Stimulated activated CD8-positive, alpha-beta memory T cell treated with anti-CD3 and anti-CD28 coated beads, Interleukin-2, amount 100 ng/mL, for 48 hours (primary cell): ENCODE measurements at places on chromosomes 2 and 18.

- DNase-seq, result no peak
Measured at GRCh38 chr2:236137066-236137465, 31.1 kb downstream of the GBX2 start.

GRCh38 chr2:76464310-76464709, 753.6 kb upstream of the GCFC2 start:
- no peak for DNase-seq

- no peak for DNase-seq
Measured at GRCh38 chr2:238039151-238039550, 21.6 kb upstream of the SCLY start.

GRCh38 chr2:214184461-214184860, 226.4 kb upstream of the VWC2L start:
- no peak for DNase-seq

DNA sequence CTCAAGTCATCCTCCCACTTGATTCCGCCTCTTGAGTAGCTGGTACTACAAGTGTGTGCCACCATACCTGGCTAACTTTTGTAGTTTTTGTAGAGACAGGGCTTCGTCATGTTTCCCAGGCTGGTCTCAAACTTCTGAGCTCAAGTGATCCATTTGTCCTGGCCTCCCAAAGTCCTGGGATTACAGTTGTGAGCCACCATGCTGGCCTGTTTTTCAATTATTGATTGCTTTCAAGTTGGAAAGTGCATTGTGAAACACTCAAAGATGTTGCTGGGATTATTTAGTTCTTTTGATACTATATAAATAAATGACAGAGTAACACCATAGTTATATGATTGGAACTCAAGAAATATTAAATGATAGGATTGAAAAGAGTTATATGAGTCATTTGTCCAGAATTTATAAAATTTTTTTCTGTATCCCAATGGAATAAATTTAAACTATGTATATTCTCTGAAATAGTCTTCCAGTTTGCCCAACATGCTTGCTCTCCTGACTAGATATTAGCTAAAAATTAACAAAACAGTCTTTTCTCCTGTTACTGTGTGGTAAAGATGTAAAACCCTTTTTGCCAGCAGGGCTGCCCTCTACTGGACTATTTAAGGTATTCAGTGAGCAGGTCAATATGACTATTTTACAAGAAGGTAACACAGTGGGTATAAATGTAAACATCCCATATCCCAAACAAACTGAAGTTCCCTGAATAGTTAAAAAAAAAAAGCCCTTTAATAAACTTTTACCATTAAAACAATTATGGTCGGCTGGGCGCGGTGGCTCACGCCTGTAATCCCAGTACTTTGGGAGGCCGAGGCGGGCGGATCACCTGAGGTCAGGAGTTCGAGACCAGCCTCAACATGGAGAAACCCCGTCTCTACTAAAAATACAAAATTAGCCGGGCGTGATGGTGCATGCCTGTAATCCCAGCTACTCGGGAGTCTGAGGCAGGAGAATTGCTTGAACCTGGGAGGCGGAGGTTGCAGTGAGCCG, 42.7 kb downstream of the ACSL3 start:
- DNase-seq, result no peak

DNA sequence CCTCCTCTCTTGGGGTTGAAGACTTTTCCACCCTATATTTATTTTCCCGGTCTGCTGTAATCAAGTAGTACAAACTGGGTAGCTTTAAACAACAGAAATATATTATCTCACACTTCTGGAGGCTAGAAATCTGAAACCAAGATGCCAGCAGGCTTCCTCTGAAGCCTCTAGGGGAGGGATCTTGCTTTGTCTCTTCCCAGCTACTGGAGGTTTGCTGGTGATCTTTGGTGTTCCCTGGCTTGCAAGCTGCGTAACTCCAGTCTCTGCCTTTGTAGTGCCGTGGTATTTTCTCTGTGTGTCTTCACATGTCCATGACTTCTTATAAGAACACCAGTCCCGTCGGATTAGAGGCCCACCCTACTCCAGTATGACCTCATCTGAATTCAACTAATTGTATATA, 44.4 kb downstream of the MYO3B start:
- no peak for DNase-seq

GRCh38 chr2:1907291-1907690, 163.0 kb upstream of the PXDN start:
- DNase-seq, result no peak

DNA sequence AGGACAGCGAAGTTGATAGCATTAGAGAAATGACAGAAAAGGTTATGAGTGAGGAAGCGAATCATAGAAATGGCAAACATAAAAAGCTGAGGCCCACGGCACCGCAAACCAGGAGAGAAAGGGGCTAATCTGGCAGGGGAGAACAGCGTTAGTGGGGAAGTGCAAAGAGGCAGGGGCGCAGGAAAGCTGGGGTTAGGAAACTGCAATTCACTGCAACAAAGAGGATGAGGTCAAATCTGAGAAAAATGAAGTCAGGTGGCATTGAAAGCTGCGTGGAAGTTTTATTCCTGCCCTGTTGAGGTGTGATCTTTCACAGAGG, 653 bp upstream of the ABI2 start:
- DNase-seq, result no peak

- peak; percentile 57 for DNase-seq
Measured at GRCh38 chr2:54673501-54673998, 49.9 kb upstream of the EML6 start.

DNA sequence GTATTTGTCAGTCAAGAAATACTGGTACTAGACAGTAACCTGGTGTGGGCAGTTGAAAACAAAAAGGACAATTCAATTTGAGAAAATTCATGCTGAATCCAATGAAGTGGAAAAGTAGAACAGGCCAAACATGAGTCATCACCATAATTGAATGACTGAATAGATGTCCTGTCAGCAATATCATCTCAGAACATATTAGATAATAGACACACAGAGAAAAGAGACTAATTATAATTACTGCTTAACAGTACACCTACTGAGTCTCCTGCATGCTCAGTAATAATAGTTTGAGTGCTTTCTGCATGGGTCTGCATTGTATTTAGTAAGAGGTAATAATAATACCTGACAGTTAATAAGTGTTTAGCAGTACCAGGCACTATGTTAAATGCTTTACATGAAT, 138.6 kb upstream of the ZC3H15 start:
- DNase-seq, result no peak

DNA sequence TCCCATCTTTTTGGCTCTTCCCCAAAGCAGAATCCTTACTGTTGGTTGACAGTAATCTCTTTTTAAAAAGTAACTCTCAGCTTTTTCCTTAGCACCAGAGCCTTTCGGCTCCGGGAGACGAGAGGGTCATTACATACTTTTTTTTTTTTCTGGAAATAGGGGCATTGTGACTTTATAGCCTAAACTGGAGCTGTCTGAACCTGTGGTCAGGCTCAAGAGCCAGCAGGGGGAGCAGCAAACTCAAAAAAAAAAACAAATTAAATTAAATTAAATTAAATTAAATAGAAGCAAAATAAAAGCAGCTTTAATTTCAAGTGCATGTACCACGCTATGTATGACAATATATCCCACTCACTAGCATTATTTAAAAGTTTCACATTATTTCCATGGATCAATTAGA, 156.6 kb downstream of the DTNA start:
- no peak for DNase-seq

DNA sequence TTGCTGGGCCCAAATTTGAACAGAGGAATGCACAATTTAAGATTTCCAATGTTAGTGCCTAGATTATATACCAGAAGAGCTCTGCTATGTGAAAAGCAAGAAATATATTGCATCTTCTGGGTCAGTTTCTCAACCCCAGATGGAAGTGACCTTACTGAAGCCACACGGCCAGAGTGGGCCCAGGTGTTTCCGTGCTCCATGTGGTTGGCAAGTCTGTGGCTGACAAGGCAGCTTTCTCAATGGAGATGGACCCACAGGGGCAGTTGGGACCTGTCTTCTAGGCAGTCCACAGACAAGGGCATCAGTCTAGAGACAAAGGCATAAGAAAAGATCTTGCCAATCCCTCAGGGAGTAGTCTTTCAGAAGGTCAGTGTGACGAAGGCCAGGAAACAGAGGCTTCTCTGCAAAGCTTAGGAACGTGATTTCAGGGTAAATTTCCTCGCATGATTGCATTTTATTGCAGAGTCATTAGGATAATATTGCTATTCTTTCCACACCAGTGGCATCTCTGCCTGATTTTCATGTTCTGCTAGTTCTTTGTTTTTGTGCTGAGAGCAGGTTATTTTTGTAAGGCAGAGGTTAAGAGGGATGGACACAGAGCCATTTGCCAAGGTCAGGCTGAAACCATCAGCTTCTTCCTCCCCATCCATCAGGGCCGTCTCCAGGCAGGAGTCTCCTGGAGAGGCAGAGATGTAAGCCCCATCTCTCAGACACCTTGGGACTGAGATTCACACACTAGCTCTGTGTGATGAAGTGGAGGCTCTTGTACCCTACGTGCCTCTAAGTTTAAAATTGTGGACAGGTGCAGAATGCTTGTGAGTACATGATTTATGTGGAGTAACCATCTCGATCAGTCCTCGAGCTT, 202.1 kb downstream of the ANKRD30B start:
- no peak for DNase-seq

DNA sequence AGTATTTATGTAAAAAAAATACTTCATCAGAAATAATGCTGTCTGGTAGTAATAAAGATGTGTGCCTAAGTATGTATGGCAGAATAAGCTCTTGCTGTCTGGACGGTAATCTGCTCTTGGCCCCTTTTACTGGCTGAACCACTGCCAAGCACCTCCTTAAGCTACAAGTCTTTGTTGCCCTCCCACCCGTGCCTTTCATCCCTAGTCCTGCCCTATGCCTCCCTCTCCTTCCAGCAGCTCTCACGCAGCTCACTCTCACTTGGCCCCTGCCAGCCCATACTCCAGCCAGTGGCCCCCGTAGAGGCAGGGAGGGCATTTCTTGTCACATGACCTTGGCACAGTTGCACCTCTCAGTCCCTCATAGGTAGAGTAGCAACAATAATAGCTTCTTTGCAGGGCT, 54.5 kb upstream of the NPAS2 start:
- no peak for DNase-seq

- no peak for DNase-seq
Measured at GRCh38 chr18:66972681-66973080, 368.8 kb upstream of the CDH19 start.

GRCh38 chr2:222877556-222878300, 16.9 kb downstream of the ACSL3 start:
- DNase-seq, result no peak

DNA sequence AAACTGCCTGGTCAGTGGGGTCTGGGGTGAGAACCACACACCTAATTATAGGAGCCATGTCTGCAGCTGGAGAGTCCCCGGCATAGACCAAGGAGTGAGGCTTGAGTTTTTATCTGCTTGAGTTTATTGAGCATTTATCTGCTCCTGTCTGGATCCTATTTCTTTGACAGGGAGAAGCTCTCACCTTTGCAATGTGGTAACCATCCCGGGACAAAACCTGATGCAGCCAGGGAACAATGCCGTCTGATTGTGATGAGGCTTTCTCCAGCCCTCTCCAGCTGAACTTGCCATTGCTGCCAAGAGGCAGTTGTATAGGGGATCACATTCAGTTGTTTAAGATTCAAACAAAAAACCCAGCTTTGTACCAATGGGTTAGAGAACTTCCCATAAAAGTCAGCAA, 324.4 kb downstream of the TSN start:
- DNase-seq, result no peak

DNA sequence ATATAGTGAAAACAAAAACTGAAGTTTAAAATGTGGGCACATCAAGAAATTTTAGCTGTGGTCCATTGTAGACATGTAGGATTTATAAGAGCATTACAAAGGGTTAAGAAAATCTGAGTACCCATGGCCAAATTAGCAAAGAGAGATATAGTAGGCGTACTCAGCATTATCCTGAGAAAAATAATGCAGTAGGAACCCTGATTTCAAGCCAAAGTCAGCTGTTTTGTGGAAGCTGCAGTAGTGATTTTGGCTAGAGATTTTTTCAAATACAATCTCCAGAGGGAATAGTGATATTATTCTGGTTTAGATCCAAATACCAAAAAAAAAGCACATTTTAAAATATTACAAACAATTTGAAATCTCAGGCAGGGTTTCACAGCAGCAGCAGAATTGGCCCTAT, 450.9 kb downstream of the FBXO15 start:
- DNase-seq, result no peak

GRCh38 chr2:208358758-208359631, 47.6 kb upstream of the PTH2R start:
- DNase-seq, result no peak

DNA sequence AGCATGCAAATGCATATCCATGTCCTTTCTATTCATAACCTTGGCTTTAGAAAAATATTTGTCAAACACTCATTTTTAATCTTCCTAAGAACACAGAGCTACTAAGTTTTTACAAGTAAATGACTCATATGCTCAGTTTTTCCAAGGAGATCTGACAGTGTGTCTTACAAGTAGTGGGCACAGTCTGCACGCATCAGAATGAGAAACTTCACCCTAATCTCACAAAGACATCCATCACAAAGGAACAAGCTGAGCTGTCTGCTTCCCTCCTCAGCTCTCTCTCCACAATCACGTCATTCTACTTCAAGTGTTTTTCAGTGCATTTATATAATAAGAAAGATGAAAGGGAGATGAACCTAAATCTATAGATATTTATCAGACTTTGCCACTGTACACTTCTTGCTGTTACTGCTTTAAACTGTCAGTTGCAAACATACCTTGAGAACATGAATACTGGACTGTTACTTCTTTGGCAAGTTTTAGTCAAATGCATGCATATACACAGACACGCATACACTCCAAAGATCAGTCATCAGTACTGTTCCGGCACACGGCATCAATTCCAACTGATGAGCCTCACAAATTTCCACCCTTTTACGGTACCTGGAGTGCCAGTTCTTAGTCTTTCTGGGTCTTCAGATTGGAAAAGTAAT, 75.7 kb downstream of the RBMS1 start:
- no peak for DNase-seq

DNA sequence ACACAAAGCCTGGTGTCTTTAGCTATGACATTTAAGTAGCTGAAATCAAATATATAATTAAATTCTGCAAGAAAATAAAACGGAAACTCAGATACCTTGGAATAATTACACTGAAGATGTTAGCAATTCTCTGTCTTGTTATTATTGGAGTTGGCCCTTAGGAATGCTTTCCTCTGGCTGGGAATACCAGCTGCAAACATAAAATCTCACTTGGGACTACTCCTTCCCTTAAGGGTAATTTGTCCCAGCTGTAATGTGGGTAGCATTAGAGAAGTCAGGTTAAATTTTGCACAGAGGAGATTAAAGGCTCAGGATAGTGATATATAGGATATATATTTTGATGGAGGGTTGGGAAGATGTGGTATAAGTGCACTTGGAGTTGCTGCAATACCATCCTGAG, 37.3 kb upstream of the GRP start:
- no peak for DNase-seq
